ENCODE measurements at places on chromosomes 5 and 9. TPM values are rescaled to one million over a fixed set of nuclear protein-coding genes. Genes with fewer than 3 reads are reported as not detected.

The IFNB1 gene
- total RNA-seq = not detected

The PDGFRB gene
- 1.0 TPM for total RNA-seq

The RGS7BP gene
- 2.0 TPM for total RNA-seq

The SMIM33 gene
- not detected for total RNA-seq

The TAF11L10 gene
- not detected for total RNA-seq

The LCN6 gene
- not detected for total RNA-seq

The ECM2 gene
- total RNA-seq = not detected

The MTX3 gene
- 8.3 TPM for total RNA-seq

The TMEM252 gene
- total RNA-seq = not detected

The C5orf58 gene
- not detected for total RNA-seq

The TSSK1B gene
- total RNA-seq = not detected

The SLC35D2 gene
- total RNA-seq = 28.4 TPM

- H3K27ac ChIP-seq = no peak overlapping the region
- no peak for DNase-seq
- H3K36me3 ChIP-seq = no peaks in the 10 kb centered on the region
These were observed 204.1 kb downstream of the GABBR2 start for GRCh38 chr9:98504298-98505282.

- no peak overlapping the region for H3K27ac ChIP-seq
- H3K4me1 ChIP-seq = no peaks in the 10 kb centered on the region
- peaks cover 2% of the 10 kb centered on the region for H3K27me3 ChIP-seq
- no peak overlapping the region for H3K4me3 ChIP-seq
- no peak for DNase-seq
These were observed 24.0 kb upstream of the GPR151 start for GRCh38 chr5:146539973-146540372.

GRCh38 chr9:113604393-113604792 lies 140.9 kb downstream of the RGS3 start:
- H3K27me3 ChIP-seq = no peaks in the 10 kb centered on the region
- no peaks in the 10 kb centered on the region for H3K36me3 ChIP-seq
- H3K4me1 ChIP-seq = peaks cover 32% of the 10 kb centered on the region
- H3K27ac ChIP-seq = no peak overlapping the region
- no peak for DNase-seq
- no peak overlapping the region for H3K4me3 ChIP-seq

DNA sequence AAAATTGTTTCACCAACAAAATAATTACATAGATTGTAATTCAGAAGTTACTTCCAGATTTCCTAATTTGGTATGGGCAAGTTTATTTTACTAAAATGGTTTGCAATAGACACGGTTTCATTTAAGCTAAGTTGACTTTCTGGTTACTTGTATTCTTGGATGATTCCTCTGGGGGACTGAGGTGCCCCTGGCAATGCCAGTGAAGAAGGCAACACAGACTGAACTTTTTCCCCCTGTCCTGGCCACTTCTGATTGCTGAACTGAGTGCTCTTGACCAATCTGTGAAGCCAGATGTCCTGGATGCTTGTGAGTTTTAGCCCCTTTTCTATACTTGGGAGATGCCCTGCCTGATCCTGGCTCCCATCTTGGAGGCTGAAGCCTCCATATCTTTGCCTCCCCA lies 66.3 kb upstream of the FANCC start:
- no peaks in the 10 kb centered on the region for H3K36me3 ChIP-seq
- no peak overlapping the region for H3K4me3 ChIP-seq
- no peaks in the 10 kb centered on the region for H3K27me3 ChIP-seq
- H3K27ac ChIP-seq = no peak overlapping the region
- no peak for DNase-seq
- H3K4me1 ChIP-seq = no peaks in the 10 kb centered on the region

GRCh38 chr5:140877262-140877581 lies 2.1 kb downstream of the PCDHA12 start:
- no peak overlapping the region for H3K27ac ChIP-seq
- H3K4me3 ChIP-seq = no peak overlapping the region
- no peaks in the 10 kb centered on the region for H3K27me3 ChIP-seq
- DNase-seq = no peak

- H3K4me1 ChIP-seq = peaks cover 5% of the 10 kb centered on the region
- H3K36me3 ChIP-seq = no peaks in the 10 kb centered on the region
- no peak overlapping the region for H3K4me3 ChIP-seq
These were observed 136.0 kb upstream of the NREP start for GRCh38 chr5:111892949-111893348.

DNA sequence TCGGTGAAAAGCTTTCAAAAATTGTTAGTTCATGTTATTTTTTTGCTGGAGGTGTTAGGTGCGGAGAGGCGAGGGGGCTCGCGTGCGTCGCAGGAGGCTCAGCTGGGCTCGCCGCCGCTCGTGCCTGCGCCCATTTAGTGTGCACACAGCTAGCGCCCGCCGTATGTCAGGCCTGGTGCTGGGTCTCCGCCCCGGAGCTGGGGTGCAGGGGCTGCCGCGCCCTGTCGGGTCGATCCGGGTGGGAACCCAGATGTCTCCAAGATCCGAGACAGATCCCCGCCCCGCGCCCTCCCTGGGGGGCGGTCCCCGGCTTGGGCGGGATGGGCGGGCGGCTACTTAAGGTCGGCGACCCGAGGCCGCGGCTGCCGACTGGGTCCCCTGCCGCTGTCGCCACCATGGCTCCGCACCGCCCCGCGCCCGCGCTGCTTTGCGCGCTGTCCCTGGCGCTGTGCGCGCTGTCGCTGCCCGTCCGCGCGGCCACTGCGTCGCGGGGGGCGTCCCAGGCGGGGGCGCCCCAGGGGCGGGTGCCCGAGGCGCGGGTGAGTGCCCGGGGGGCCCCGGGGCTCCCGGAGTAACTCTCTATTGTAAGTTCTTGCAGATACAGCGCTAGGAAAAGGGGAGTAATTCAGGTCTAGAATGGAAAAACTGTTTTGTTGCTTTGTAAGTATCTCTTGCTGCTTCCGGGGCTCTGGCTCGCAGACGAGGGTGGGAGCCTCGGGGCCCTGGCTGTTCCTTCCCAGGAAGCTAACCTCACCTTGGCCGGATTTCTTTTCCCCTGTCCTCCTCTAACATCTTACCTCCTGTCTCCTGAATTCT lies 31.7 kb downstream of the GSN start:
- H3K27me3 ChIP-seq = no peaks in the 10 kb centered on the region
- H3K4me3 ChIP-seq = peak overlapping the region; percentile 52
- DNase-seq = peak; percentile 41
- H3K4me1 ChIP-seq = peaks cover 15% of the 10 kb centered on the region
- no peak overlapping the region for H3K27ac ChIP-seq

DNA sequence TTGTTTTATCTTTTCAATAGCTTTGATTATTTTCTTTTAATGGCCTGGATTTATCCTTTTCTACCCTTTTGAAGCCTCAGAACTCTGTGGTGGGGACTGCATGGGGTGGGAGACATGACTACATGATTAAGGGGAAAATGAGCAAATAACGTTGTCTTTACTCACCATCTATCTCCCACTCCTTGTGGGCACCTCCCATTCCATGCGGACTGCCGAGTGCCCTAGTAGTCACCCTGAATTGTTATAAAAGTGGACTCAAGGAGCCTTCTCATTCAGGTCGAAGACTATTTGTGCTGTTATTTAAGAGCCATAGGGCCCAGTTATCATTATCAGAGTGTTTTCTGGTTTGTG lies 281.8 kb downstream of the MLLT3 start:
- no peaks in the 10 kb centered on the region for H3K4me1 ChIP-seq
- H3K36me3 ChIP-seq = no peaks in the 10 kb centered on the region
- peaks cover 4% of the 10 kb centered on the region for H3K27me3 ChIP-seq
- no peak overlapping the region for H3K27ac ChIP-seq
- H3K4me3 ChIP-seq = no peak overlapping the region

- no peaks in the 10 kb centered on the region for H3K4me1 ChIP-seq
- no peak for DNase-seq
- H3K4me3 ChIP-seq = no peak overlapping the region
- H3K27ac ChIP-seq = no peak overlapping the region
- H3K27me3 ChIP-seq = no peaks in the 10 kb centered on the region
- no peaks in the 10 kb centered on the region for H3K36me3 ChIP-seq
These were observed 42.8 kb downstream of the WWC1 start for GRCh38 chr5:168334280-168334679.

- no peaks in the 10 kb centered on the region for H3K27me3 ChIP-seq
- H3K27ac ChIP-seq = no peak overlapping the region
- H3K4me1 ChIP-seq = peaks cover 42% of the 10 kb centered on the region
These were observed 40.5 kb upstream of the TMC1 start for GRCh38 chr9:72480921-72481320.

DNA sequence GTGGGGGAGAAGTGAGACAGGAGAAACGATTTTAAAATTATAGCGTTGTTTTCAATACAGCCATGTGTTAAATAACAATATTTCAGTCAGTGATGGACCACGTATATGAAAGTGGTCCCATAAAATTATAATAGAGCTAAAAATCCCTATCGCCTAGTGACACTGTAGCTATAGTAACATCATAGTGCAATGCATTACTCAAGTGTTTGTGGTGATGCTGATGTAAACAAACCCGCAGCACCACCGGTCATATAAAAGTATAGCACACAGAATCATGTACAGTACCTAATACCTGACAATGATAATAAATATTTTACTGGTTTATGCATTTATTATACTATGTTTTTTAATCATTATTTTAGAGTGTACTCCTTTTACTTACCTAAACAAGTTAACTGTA lies 407.4 kb upstream of the SEMA6A start:
- DNase-seq = no peak
- no peaks in the 10 kb centered on the region for H3K4me1 ChIP-seq
- no peak overlapping the region for H3K4me3 ChIP-seq
- H3K36me3 ChIP-seq = no peaks in the 10 kb centered on the region
- H3K27me3 ChIP-seq = no peaks in the 10 kb centered on the region

DNA sequence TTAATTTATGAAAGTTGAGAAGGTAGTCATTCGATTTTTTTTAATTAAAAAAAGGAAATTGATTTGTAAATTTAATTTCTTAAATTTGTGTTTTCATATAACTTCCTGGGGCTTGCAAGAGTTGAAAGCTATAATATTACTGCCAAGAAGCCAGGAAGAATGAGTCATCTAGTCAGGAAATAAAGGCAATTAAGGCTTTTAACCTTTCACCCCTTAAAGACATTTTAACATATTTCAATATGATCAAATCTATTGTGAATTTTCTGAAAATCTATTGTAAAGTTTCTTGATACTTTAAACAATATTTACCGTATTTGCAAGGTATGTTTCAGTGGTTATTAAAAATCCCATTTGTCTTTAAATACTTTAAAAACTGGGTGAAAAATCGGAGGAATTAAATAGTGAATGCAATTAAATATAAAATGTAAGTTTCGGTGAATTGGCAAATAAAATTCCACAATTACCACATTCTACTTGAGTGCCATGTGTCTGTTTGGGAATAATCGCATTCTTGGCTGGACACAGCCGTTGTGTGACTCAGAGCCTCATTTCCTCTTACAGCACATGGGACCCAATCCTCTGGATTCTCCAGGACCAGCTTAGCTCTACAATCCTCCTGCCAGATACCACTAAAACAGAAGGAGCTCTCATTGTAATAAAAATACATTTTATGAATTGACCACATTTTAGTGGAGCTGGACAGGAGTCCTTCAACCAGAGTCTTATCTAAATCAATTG lies 310.7 kb downstream of the HCN1 start:
- H3K27ac ChIP-seq = peak overlapping the region; percentile 88
- no peaks in the 10 kb centered on the region for H3K36me3 ChIP-seq
- H3K27me3 ChIP-seq = no peaks in the 10 kb centered on the region
- H3K4me3 ChIP-seq = peak overlapping the region; percentile 15
- DNase-seq = peak; percentile 93

GRCh38 chr5:89268460-89268859 lies 385.5 kb upstream of the MEF2C start:
- no peaks in the 10 kb centered on the region for H3K36me3 ChIP-seq
- no peak overlapping the region for H3K4me3 ChIP-seq
- no peak overlapping the region for H3K27ac ChIP-seq
- H3K27me3 ChIP-seq = no peaks in the 10 kb centered on the region
- no peaks in the 10 kb centered on the region for H3K4me1 ChIP-seq

- H3K4me3 ChIP-seq = no peak overlapping the region
- H3K27me3 ChIP-seq = no peaks in the 10 kb centered on the region
- no peaks in the 10 kb centered on the region for H3K4me1 ChIP-seq
- DNase-seq = no peak
- H3K27ac ChIP-seq = no peak overlapping the region
These were observed 70.6 kb downstream of the HMCN2 start for GRCh38 chr9:130336027-130336610.

All from endothelial cell of umbilical vein (primary cell).